ENCODE measurements at places on chromosomes 11 and 22.

- H3K4me1 ChIP-seq: peaks cover 96% of the 10 kb centered on the region
- H3K36me3 ChIP-seq: peaks cover 24% of the 10 kb centered on the region
- no peak overlapping the region for H3K4me3 ChIP-seq
- DNase-seq: peak; percentile 64
- no peaks in the 10 kb centered on the region for H3K27me3 ChIP-seq
- peak overlapping the region; percentile 81 for H3K27ac ChIP-seq
These were observed 5.5 kb downstream of the CBX6 start for GRCh38 chr22:38866399-38867123.

DNA sequence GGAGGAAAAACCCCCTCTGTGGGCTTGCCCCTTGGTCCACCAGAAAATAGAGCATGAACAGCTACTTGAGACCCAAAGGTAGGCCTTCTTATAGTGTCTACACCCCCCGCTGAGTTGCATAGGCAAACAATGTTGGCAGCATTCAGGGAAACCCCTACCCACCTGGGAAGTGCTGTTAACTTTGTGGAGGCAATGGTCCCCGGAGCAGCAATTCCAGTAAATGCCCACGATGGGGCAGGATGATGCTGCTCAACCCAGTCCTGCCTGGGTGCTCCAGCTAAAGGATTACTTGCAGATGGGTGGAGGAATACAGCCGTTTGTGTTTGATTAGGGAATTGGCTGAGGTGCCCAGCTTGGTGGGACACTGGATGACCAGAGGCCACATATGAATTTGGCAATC lies 381.3 kb upstream of the ANO5 start:
- H3K4me1 ChIP-seq: no peaks in the 10 kb centered on the region
- H3K4me3 ChIP-seq: no peak overlapping the region
- no peaks in the 10 kb centered on the region for H3K36me3 ChIP-seq
- no peak overlapping the region for H3K27ac ChIP-seq

- peaks cover 6% of the 10 kb centered on the region for H3K4me1 ChIP-seq
- DNase-seq: no peak
- H3K4me3 ChIP-seq: no peak overlapping the region
These were observed 47.3 kb downstream of the QSER1 start for GRCh38 chr11:32939866-32940265.

DNA sequence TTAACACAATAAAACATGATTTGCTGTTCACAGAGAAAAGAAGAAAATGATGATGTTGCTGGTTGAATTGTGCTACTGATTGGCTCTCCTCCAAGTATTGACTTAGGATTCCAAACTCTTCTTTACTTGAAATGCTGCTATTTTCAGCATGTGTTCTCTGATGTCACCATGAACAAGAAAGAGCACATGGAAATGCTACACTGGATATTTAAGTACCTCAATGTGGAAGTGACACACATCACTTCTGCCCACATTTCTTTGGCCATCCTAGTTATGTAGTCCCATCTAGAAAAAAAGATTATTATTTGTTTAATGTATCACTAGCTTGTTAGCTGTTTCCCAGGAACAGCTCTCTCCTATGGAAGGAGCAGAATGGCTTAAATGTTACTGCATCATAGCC lies 27.2 kb downstream of the OR52B2 start:
- no peak overlapping the region for H3K27ac ChIP-seq
- DNase-seq: no peak
- H3K4me1 ChIP-seq: no peaks in the 10 kb centered on the region
- H3K4me3 ChIP-seq: no peak overlapping the region
- no peaks in the 10 kb centered on the region for H3K27me3 ChIP-seq
- no peaks in the 10 kb centered on the region for H3K36me3 ChIP-seq

DNA sequence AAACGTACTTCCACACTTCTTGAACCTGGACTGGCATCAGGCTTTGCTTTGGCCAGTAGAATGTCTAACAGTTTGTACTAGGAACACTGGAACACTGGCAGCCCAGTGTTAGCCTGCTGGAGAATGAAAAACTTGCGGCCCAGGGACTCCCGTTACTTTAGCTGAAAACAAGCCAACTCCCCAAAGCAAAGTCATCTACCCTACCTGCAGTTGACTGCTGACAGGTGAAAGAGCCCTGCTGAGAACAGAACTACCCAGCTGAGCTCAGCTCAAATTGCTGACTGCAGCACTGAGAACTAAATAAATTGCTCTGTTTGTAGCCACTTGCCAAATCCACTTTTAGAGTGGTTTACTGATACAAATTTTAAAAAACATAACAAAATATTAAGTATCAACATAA lies 342.5 kb downstream of the LRRC4C start:
- H3K36me3 ChIP-seq: no peaks in the 10 kb centered on the region
- no peak for DNase-seq
- no peaks in the 10 kb centered on the region for H3K4me1 ChIP-seq
- H3K27ac ChIP-seq: no peak overlapping the region
- H3K4me3 ChIP-seq: no peak overlapping the region

GRCh38 chr11:8910649-8911026 lies 351 bp upstream of the AKIP1 start:
- no peaks in the 10 kb centered on the region for H3K27me3 ChIP-seq
- DNase-seq: no peak
- peak overlapping the region; percentile 69 for H3K4me3 ChIP-seq

- peaks cover 18% of the 10 kb centered on the region for H3K36me3 ChIP-seq
- H3K27ac ChIP-seq: no peak overlapping the region
- H3K27me3 ChIP-seq: no peaks in the 10 kb centered on the region
- H3K4me1 ChIP-seq: no peaks in the 10 kb centered on the region
These were observed 86.2 kb upstream of the SCUBE2 start for GRCh38 chr11:9177438-9178091.

DNA sequence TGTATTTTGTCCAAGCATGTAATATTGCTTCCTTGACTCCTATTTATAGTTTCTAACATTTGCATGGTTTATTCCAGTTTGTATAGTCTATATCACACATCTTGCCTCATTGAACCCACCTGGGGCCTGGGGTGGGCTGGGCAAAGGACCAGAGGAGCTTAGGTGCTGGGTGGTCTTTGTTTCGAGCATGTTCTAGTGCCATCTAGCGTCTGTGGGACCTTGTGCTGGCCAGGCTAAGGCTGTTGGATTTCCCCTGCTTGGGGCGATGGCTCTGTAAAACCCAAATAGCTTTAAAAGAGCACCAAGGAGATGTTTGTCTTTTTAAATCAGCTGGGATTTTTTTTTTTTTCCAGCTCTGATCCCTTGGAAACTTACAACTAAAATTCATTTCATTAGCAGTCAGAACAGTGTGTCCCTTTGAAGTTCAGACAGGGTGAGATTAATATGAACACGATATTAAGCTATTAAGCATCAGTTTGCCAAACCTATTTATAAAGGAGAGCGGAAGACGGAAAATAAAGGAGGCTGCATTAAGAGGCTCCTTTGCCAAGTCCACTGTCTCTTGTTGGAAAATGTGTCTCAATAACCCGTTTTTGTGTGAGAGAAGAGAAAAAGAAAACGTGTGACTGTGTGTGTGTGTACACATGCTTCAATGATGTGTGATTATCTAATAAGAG lies 157.4 kb downstream of the COMMD9 start:
- H3K36me3 ChIP-seq: no peaks in the 10 kb centered on the region
- no peaks in the 10 kb centered on the region for H3K27me3 ChIP-seq
- peak; percentile 82 for DNase-seq
- H3K4me3 ChIP-seq: no peak overlapping the region

DNA sequence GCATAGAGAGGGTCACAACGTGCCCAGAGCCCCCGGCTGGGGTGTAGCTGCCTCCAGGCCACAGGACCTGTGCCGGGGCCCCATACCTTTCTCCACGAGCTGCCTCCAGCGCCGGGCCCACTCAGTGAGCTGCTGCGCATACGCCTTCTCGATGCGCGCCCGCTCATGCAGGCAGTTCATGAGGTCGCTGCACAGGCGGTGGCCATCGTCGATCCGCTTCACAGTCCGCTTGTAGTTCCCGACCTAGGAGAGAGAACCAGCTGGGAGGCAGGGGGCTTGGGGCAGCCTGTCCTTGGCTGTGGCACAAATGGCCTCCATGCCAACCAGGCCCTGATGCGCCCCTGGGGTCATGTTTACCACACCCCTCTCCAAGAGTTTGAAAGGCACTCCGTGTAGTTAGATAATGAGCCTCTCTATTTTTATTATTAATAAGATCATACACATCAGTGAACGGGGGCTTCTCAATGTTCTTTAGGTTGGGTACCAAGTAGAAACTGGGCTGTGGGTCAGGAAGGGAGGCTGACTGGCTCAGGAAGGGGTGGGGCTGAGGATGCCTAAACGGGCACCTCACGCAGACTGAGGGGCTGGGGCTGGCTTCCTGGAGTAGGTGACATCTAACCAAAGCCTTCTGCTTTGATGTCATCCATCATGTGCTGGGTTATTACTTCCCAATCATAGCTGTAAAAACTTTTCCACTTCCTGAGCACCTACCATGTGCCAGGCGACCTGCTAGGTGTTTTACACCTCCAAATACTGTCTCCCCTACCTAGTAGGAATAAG lies 36.5 kb upstream of the ARFGAP3 start:
- H3K36me3 ChIP-seq: peaks cover 15% of the 10 kb centered on the region
- no peaks in the 10 kb centered on the region for H3K27me3 ChIP-seq
- no peak for DNase-seq
- H3K27ac ChIP-seq: no peak overlapping the region

GRCh38 chr22:25127318-25127717 lies 72.3 kb upstream of the CRYBB3 start:
- H3K36me3 ChIP-seq: no peaks in the 10 kb centered on the region
- DNase-seq: no peak
- no peak overlapping the region for H3K4me3 ChIP-seq
- no peaks in the 10 kb centered on the region for H3K4me1 ChIP-seq
- H3K27me3 ChIP-seq: no peaks in the 10 kb centered on the region
- H3K27ac ChIP-seq: no peak overlapping the region

DNA sequence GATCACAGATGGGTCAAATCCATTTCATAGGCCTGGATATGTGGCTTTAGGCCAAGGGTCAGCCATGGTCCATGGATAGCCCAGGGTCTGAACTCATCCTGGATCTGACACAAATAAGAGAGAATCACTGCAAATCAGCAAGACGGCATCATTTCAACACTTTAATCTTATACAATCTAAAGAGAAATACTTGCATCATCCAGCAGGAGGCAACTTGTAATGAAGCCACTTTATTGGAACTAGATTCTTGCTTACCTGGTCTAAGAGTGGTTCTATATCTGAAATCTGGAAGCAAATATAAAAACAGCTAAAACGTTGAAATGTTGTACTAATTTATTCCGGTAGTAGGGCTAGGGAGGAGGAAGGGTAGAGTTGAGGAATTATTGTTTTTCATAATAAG lies 870.1 kb downstream of the JRKL start:
- no peak for DNase-seq
- H3K27me3 ChIP-seq: no peaks in the 10 kb centered on the region
- no peak overlapping the region for H3K4me3 ChIP-seq
- no peaks in the 10 kb centered on the region for H3K4me1 ChIP-seq

- no peaks in the 10 kb centered on the region for H3K27me3 ChIP-seq
- no peak for DNase-seq
- H3K27ac ChIP-seq: no peak overlapping the region
These were observed 83.1 kb upstream of the SLC5A12 start for GRCh38 chr11:26805001-26805400.

DNA sequence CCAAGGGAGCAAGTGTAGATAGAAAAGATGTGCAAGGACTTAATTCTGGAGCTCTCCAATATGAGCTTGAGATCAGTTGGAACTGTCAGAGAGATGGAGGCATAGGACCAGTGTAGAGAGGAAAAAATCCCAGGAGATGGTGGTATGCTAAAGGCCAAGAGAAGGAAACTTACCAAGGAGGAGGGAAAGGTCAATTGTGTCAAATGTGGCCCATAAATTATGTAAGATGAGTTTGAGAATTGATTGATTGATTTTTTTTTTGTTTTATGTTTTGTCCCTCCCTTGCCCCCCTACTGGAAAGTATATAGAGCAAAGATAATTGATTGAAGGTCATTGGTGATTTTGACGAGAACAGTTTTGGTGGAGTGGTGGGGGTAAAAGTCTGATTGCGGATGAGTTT lies 2.8 kb upstream of the USP2 start:
- DNase-seq: no peak
- no peaks in the 10 kb centered on the region for H3K4me1 ChIP-seq
- H3K27ac ChIP-seq: no peak overlapping the region
- no peaks in the 10 kb centered on the region for H3K27me3 ChIP-seq
- no peak overlapping the region for H3K4me3 ChIP-seq
- H3K36me3 ChIP-seq: no peaks in the 10 kb centered on the region

DNA sequence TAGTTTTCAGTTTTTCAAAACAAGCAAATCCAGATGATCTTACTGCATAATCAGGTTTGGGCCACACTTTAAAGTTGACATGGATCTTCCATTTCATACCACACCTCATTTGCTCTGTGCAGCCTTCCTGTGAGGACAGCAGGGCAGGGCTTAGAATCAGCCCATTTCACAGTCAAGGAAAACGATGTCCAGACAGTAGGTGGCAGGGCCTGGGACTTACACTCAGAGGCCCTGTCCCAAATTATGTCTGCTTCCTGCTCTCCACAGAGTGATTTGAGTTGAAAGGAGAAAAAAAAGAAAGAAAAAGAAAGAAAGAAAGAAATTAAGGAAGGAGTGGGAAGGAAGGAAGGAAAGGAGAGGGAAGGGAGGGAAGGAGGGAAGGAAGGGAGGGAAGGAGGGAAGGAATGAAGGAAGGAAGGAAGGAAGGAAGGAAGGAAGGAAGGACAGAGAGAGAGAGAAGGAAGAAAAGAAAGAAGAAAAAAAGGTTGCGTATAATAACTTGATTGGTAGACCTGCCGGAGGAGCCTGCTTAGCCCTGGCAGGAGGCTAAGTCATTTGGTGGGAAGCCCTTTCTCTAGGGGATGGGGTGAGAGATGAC lies 23.6 kb downstream of the TSKU start:
- DNase-seq: no peak
- H3K27ac ChIP-seq: no peak overlapping the region
- H3K36me3 ChIP-seq: no peaks in the 10 kb centered on the region
- no peak overlapping the region for H3K4me3 ChIP-seq

DNA sequence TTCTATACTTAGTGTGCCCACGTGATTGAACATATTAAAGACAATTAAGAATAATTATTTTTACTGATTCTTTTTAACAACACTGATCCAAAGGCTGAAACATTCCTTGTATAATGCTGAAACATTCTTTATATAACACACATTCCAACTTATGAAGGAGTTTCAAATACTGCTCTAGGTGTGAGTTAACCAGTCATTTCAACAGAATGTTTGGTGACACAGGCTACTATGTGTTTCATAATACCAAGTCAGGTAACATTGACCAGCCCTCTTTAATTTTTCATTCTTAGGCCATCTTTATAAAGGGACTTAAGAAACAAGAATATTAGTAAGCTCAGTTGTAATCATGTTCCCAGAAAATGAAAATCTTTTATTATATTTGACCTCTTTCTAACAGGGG lies 136.6 kb downstream of the ELP4 start:
- no peak overlapping the region for H3K4me3 ChIP-seq
- DNase-seq: no peak
- H3K27me3 ChIP-seq: no peaks in the 10 kb centered on the region
- H3K27ac ChIP-seq: peak overlapping the region; percentile 33

DNA sequence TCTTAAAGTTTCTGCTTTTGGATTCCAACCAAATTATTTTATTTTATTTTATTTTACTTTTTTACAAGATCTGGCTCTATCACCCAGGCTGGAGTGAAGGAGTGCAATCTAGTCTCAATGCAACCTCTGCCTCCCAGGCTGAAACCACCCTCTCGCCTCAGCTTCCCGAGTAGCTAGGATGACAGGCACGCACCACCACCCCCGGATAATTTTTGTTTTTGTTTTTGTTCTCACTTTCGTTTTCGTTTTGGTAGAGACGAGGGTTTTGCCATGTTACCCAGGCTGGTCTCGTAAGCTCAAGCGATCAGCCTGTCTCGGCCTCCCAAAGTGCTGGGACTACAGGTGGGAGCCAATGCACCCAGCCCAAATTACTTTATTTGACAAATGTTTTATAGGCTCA lies 219.8 kb downstream of the ETS1 start:
- H3K4me3 ChIP-seq: no peak overlapping the region
- no peaks in the 10 kb centered on the region for H3K4me1 ChIP-seq
- DNase-seq: no peak
- no peaks in the 10 kb centered on the region for H3K36me3 ChIP-seq
- no peaks in the 10 kb centered on the region for H3K27me3 ChIP-seq
